ENCODE measurements at places on chromosomes 12 and 14. TPM values are rescaled to one million over a fixed set of nuclear protein-coding genes. Genes with fewer than 3 reads are reported as not detected.

GRCh38 chr12:38110026-38110699 is 206.4 kb upstream of the ALG10B start:
- DNase-seq = no peak

DNA sequence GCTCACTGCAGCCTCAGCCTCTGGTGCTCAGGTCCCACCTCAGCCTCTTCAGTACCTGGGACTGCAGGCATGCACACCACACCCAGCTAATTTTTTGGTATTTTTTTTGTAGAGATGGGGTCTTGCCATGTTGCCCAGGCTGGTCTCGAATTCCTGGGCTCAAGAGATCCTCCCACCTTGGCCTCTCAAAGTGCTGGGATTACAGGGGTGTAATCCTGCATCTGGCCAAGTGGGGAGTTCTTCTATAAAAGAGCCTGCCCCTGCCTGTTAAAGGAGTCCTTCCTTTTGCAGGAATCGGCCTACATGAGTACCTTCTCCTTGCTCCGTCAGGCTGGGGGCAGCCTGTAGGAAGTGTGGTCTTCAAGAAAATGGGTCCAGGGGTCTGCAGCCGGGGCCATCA is 54.1 kb upstream of the RASSF3 start:
- no peak for DNase-seq

- no peak for DNase-seq
Measured at GRCh38 chr14:71371711-71372396, 464.6 kb downstream of the PCNX1 start.

DNA sequence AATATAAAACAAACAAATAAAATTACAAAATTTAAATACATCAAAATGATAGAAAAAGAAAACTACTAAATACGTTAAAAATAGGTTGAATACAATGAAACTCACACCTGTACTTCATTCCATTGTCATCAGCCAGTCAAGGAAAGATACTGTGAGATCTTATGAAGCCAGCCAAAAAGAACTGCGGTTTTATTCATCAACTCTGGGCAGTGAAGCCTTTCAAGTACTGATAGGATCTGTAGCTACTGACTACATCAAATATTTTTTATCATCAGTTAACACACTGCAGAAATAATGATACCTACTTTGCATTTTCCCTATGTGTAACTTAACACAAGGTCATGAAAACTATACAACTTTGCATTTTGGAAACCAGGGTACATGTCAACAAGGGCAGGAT is 46.3 kb upstream of the FAR2 start:
- DNase-seq = no peak

GRCh38 chr12:90940872-90941499 is 14.0 kb downstream of the CCER1 start:
- no peak for DNase-seq

DNA sequence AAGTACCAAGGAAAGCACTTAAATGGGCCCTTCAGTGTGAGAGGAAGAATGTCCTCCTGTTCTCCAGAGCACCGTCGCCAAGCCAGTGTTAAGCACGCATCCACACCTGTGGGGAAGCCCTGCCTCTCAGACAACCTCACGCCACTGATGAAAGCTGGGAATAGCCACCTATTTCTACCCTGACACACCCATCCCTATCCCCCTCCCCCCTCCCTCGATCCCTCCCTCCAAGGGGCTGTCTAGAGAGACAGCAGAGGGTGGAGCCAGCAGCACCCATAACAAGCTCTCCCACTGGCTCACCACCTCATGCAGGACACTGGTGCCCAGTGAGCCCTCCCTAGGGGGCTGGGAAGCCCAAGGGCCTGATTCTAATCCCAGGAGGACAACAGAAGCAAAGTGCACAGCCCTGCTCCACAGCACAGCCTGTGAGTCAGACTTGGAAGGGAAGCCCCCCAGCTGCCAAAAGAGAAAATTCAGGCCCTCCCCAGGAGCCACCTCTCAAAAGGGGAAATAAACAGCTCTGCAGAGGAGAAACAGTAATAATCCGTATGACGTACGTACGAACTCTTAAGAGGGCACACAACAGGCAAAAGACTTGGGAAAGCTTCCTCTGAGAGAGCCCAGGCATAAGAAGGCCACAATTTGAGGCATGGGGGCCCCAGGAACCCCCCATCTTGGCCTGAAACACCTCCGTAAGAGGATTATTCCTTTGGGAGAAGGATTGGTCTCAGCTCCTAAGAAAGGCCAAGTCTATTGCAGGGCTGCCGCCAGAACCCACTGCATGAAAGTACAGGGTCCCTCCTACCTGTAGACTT is 7.8 kb downstream of the PITPNM2 start:
- no peak for DNase-seq

C12orf75 gene
- total RNA-seq = 3.6 TPM

KRT82 gene
- total RNA-seq = not detected

HCAR3 gene
- total RNA-seq = 0.36 TPM
